ENCODE measurements at places on chromosomes 5 and 9.

GRCh38 chr5:122773619-122774018 is 1.3 kb upstream of the SNX2 start:
- no peak for DNase-seq

GRCh38 chr5:96004087-96004486 is 42.4 kb upstream of the ELL2 start:
- DNase-seq = no peak

GRCh38 chr5:139501381-139501780 is 18.8 kb upstream of the STING1 start:
- no peak for DNase-seq

- no peak for DNase-seq
Measured at GRCh38 chr5:103808464-103809106, 246.0 kb upstream of the NUDT12 start.

DNA sequence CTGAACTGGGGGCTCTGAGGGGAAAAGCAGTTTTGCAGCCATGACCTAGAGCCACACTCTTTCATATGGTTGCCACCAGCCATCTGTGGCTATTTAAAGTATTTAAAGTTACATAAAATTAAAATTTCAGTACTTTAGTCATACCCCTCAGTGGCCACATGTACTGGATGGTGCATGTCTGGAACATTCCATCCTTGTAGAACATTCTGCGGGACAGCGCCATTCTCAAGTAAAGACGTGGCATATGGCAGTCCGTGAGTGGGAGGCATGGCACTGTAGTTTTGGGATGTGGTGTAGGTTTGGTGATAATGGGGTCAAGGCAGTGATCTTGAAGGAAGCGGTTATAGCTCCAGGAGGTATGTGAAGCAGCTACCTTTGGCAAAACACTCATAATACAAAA is 61.4 kb upstream of the NFIL3 start:
- no peak for DNase-seq

DNA sequence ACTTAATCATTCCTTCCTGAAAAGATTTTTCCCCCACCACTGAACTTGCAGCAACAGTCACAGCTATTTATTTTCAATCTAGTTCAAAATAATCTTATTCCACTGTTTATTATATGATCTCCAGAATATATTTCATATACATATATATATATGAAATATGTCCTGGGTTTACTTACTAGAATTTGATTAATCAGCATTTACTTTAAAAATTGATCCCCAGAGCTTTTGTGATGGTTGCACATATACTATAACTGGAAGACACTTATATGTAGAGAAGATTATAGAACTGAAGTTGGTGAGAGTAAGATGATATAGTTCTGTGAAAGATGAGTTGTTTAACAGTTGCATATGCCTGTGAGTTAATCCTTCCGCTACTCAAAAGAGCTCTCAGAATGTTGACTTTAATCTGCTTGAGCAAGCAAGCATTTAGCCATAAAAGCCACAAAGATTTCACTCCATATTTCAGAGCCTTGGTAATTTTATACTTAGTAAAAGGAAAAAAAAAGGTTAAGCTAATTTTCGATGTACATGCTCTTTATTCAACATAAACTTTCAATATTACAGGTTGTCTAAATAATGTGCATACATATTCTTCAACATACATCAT is 399.3 kb upstream of the CDH9 start:
- DNase-seq = no peak
